ENCODE measurements at places on chromosomes 11 and 22.

GRCh38 chr11:73334384-73335203, 26.5 kb downstream of the ARHGEF17 start:
- no peak for DNase-seq

DNA sequence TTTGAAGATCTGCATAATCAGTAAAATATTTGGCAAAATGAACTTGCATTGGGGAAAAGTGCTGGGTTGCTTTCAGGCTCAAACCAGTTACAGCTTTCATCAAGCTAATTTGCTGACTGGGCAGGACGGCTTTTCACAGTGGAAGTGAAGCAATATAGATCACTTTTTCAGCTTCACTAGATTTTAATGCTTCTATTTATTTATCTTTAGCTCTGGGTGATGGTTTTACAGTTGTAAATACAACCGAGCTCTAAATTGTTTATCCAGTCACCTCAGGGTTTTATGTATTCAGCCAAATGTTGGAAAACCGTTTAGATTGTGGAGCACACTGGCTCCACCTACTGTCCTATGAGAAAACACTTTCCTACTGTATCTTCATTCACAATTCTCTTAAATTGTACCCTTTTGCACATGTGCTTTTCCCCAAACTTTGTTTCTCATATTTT, 58.2 kb downstream of the ACER3 start:
- no peak for DNase-seq

DNA sequence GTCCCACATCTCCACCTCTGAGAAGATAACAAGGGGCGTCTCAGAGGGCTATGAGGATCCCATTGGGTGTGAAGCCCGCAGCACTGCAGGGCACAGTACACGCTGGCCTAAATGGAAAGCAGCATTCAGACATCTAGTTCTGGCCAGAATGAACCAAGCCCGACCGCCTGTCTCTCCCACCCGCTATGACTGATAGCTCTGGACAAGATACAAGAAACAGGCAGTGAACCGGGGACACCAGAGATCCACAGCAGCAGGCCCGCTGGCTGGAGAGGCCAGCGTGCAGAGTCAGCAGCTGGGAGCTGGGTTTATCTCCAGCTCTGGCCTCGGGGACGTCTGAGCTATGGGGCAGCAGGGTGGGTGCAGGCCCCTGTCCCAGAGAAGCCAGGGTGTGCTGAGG, 9.6 kb downstream of the CERK start:
- DNase-seq: no peak

- DNase-seq: peak; percentile 54
Measured at GRCh38 chr22:39236321-39237317, 8.2 kb downstream of the PDGFB start.

DNA sequence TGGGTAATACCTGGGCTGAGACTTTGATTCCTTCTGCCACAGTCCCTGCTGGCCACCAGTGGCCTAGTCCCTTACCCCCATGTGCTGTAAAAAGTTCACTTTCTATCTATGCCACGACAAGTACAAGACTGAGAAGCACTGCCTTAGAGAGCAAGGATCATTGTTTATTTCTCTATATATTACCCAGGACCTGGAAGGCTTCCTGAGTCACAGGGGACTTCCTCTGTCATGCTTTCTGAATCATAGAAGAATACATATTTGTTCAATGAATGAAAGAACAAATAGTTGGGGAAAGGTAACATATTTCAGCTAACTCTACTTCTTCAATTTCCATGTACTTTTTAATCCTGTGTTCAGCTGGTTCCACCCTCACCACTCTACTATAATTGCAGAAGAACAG, 5.5 kb upstream of the SYT9 start:
- no peak for DNase-seq

- DNase-seq: no peak
Measured at GRCh38 chr11:33980897-33981296, 70.6 kb upstream of the CAPRIN1 start.

- no peak for DNase-seq
Measured at GRCh38 chr11:108870373-108871020, 205.6 kb downstream of the DDX10 start.

DNA sequence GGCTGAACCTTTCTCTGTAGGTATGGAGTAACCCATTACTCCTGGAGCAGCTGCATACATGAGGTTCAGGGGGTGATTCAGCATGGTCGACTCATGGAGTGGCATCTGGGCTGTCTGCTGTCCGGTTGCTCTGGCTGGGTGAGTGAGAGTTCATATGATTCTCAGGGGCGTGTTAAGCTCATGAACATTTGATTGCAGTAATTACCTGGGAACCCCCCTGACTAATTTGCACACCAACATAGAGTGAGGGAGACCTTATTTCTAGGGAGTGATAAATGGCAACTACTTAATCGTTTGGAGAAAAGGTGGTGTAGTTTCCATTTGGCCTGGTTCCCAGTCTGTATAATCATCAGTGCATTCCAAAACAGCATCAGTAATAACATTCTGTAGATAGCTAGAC, 661.9 kb downstream of the ETS1 start:
- no peak for DNase-seq

DNA sequence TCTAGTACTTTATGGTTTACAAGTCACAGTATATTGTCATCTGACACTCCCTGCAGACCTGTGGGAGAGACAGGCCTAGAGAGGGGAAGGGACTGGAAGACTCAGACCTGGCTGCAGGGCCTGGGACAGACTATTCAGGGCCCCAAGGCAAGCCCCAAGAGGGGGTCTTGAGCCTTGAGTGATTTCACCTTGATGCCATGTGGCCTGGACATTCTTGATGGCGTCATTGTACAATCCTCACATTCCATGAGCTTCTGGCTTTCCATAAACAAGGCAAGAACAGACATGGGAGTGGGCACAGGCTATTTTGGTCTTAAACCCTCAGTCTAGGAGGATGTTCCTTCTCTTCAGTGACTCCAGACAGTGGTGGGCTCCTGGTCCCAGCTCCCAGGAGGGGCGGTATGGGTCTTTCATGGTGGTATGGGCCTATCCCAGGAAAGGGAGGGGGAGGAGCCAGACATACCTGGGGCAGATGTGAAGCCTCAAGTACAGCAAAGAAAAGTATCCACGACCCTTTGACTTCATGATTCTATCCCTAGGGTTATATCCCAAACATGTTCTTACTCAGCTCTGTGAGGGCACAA, 1.8 kb upstream of the TBC1D10A start:
- no peak for DNase-seq

DNA sequence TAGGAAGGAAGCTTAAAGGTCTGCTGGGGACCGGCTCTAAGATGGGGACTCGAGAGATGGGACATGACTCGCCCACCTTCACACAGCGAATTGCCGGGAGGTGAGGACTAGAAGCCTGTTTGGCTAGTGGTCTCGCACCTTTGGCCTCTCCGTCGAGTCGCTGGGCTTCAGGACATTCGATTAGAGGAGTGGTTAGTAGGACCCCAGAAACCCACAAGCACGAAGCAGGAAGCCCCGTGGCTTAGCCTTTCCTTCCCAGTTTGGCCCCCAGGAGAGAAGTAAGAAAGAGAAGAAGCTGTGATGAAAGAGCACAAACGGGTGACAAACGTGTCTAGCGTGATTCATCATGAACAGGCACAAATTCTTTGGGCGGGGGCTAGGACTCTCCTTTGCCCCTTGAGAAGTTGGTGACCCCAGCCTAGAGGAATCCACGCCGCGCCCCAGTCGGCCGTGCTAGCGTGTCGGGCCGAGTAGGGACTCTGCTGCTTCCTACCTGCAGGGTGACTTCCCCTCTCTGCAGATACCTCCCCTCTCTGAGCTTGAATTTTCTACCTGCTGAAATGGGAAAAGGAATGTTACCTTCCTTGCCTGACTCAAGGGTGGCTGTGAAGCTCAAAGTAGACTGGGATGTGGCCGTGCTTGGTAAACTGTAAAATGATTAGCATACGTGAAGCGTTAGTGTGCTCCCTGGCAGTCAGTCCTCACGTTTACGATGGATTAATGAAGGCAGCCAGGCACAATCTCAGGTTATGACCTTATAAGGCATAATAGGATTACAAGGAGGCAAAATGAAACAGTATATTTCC, 1.1 kb upstream of the ADM start:
- no peak for DNase-seq

GRCh38 chr11:8097926-8098325, 16.9 kb downstream of the TUB start:
- DNase-seq: no peak

- peak; percentile 95 for DNase-seq
Measured at GRCh38 chr11:74170694-74171629, at the start of the genes C2CD3 and PPME1. Gene C2CD3, minus strand, starts transcription at chr11:74171002. Its CDS starts 210 bp downstream, at chr11:74170792. Gene PPME1, plus strand, starts transcription at chr11:74171289. Its CDS starts 133 bp downstream, at chr11:74171422.

- no peak for DNase-seq
Measured at GRCh38 chr11:67283481-67283963, 5.6 kb upstream of the ANKRD13D start.

- DNase-seq: no peak
Measured at GRCh38 chr11:93871526-93871925, 21.1 kb upstream of the VSTM5 start.

- DNase-seq: peak; percentile 56
Measured at GRCh38 chr22:40463017-40463631, 92.7 kb downstream of the SGSM3 start.

DNA sequence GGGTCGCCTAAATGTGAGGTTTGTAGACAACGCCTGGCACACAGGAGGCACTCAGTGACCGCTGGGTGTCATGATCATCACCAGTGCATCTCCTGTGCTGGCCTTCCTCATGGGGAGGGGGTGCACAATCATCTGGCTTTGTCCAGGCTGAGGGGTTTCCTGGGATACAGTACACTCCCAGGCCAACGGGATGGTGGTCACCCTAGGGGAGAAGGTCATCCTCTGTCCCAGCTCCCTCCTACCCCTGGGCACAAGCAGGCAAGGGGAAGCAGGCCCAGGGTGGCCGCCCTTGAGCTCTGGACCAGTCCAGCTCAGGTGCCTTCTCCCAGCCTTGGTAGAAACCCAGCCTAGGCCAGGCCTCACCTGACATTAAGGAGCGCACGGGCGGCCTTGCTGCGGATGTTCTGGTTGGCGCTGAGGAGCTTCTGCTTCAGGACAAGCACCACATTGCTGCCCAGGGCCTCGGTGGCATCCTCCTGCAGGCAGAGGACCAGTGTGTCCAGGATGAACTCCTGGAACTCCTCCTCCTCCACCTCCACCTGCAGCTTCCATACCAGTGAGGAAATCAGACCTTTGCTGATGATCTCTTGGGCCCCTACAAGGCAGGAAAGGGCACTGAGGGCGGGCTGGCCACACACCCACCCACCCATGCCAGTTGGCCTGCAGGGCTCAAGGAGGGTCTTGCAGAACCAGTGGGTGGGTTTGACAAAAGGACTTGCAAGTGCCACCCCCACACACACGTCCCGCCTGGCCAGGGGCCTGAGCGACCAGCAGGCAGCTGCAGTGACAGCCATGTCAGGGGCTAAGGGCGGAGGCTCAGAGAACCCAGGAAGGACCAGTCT, 6.6 kb upstream of the GNAZ start:
- DNase-seq: no peak

- DNase-seq: no peak
Measured at GRCh38 chr11:130585545-130585944, 137.1 kb downstream of the ADAMTS15 start.

DNA sequence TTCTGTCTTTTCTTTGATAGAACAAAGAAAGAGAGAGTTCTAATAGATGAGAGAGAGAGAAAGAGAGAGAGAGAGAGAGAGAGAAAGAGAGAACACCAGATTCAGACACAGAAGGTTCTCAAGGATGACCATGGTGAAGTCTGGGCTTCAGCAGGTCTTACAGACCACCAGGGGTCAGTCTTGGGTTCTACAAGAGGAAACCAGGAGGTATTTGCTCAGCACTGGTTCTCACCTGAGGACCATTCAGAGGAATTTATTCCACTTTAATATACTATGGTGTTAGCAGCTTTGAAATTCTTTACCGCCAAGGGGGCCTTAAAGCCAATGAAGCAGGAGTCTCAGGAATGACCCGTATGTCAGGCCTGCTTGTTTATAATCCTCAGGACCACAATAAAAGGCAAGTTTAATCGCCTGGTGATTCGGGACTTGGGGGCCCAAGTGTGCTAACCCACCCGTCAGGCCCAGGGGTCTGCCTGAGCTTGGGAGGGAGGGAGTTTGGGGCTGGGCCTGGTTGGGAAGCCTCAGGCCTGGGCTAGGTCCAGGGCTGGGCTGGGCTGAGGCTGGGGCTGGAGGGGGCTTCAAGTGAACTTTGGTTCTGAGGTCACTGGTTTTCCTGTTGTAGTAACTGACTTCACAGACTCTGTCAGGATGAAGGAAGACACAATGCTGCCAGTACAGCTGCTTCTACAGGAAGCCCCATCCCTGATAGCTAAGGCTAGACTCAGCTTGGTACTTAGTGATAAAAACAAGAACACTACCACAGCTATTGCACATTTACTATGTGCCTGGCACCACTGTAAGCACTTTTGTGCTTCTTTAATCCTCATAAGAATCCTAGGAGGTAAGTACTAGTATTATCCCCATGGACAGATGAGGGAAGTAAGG, 179.2 kb upstream of the ZBED5 start:
- DNase-seq: no peak

DNA sequence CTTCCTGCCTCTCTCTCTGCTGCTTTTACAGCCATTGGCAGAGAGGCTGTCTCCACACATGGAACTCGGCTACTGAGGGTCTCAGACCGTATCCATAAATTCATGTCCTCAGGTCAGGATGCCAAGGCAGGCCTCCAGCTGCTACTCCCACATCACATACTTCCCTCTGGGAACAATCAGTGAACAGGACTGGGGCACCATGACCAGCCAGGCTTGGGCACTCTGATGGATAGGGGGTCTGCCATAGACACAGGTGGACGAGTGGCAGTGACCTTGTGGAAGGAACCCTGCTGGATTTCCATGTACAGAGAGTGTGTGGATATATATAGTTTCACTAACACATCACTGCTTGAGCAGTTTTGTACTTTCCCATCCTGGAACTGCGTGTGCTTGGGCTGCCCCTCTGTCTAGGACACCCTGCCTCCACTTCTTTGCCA, 97.7 kb upstream of the PARVA start:
- DNase-seq: no peak

DNA sequence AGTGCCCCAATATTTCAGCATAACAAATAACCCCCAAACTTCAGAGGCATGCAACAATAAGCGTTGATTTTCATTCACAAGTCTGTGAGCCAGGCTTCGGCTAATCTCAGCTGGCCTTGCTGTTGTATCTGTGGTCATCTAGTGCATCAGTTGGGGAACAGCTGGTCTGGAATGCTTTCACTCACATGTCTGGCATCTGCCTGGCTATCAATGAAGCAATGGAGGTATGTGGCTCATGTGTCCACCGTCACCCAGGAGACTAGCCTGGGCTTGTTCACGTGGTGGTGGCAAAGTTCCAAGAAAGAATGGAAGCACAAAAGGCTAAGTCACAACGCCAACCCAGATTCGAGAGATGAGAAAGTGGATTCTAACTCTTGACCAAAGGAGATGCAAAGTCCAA, 304.8 kb upstream of the ISX start:
- DNase-seq: no peak

- DNase-seq: no peak
Measured at GRCh38 chr22:39296535-39296934, 22.9 kb downstream of the RPL3 start.

GRCh38 chr11:134652586-134653255, 240.7 kb upstream of the B3GAT1 start:
- no peak for DNase-seq

All from stimulated activated CD8-positive, alpha-beta memory T cell treated with anti-CD3 and anti-CD28 coated beads, Interleukin-7, amount 100 ng/mL, for 48 hours (primary cell).